ENCODE measurements at places on chromosomes 11 and 22. TPM values are rescaled to one million over a fixed set of nuclear protein-coding genes. Genes with fewer than 3 reads are reported as not detected.

DNA sequence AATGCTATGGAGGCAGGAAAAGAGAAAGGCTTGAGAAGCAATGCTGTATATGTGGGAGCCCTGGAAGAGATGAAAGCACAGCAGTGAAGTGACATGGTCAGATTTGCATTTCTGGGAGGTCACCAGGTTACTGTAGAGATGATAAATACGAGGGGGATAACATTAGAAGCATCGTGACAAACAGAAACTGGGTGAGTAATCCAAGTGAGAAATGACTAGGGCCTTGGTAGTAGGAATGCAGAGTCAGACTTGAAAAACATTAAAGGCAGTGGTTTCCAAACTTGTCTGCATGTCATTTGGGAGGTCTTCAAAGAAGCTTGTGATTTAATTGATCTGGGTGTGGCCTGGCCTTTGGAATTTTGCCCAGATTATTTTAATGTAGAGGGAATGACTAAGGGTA lies 43.9 kb downstream of the CCDC34 start:
- DNase-seq: peak; percentile 91

Gene GRM5
- total RNA-seq: 0.10 TPM

DNA sequence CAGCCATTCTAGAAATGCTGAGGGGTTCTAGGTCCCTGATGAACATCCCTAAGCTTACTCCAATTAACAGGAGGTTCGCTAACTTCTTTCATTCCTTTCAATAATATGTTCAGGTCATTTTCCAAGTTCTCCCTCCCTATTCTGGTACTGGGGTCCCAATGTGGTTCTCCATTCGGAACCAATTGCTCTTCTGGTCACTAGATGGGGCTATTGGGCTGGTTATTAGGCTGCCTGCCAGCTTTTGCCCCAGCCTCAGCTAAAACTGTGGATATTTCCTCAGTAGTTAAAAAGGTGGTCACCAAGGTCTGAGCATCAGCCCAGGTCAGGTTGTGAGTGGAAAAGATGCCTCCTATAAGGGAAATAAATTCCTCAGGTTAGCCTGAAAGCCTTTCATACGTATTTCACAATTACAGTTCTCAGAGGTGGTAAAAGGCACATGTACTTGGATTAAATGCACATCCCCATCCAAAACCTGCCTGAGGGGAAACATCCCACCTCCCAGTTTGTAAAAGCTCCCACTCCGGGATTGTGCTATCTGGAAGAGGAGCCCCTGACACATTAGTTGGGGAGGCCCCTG lies 161.1 kb upstream of the CCDC179 start:
- DNase-seq: peak; percentile 24

- DNase-seq: no peak
These were observed 36.3 kb downstream of the PPP2R1B start for GRCh38 chr11:111729831-111730311.

Gene ACRV1
- not detected for total RNA-seq

- no peak for DNase-seq
These were observed 28.8 kb downstream of the WNT7B start for GRCh38 chr22:45948081-45948648.

- DNase-seq: no peak
These were observed 45.3 kb downstream of the SGSM3 start for GRCh38 chr22:40415531-40416266.

GRCh38 chr11:3226846-3227567 lies 5.2 kb downstream of the MRGPRE start:
- no peak for DNase-seq

Gene FAR1
- total RNA-seq: 35.6 TPM

Gene MYO7A
- total RNA-seq: not detected

GRCh38 chr11:64049509-64049908 lies 13.8 kb downstream of the FLRT1 start:
- DNase-seq: no peak

GRCh38 chr11:12024254-12024926 lies 16.0 kb upstream of the DKK3 start:
- DNase-seq: no peak

DNA sequence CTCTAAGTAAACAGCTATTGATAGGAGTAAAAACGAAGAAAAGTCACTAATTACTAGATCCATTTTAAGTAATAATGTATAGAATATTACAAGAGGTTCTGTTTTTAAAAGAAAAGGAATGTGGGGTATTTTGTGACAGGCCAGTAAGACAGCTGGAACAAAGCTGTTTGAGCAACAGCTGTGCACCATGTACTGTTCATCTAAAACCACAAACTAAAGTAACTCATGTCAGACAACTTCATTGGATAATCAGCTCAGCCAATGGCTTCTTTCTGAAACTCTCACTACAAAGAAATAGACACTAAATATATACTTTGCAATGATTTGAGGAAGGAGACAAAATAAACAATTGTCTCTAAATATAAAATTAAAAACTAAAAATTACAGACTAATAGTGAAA lies 16.1 kb downstream of the RRAS2 start:
- DNase-seq: no peak

Gene ADORA2A
- 5.2 TPM for total RNA-seq

Gene KDM4E
- total RNA-seq: not detected

- DNase-seq: no peak
These were observed 14.1 kb upstream of the WNT7B start for GRCh38 chr22:45991098-45991497.

Gene TSSK2
- total RNA-seq: not detected

DNA sequence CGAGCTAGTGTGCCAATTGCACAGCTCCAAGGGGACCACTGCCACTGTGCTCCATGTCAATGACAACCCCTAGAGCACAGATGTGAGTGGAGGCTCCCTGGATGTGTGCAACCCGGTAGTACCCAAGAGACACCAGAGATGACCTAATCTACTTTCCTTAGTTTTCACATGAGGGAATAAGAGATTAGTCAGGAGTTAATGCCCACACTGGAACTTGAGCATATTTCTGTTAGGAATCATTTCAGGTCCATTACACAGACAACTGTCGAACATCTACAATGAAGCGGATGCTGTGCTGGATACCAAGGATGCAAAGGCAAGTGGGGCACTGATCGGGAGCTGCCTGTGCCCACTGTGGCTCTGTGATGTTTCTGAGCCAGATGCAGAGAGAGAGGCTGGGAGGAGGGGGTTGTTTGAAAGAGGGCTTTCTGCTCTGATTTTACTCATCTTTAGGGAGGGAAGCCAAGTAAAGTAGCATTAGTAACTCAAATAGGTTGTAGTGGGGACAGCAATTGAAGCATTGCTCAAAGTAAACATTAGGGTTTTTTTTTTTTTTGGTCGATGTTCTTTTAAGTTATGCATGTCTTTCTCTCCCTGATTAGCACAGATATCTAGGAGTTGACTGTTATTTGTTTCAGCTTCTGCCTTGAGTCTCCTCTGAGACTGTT lies 82.5 kb upstream of the SORL1-AS1 start:
- DNase-seq: peak; percentile 39

DNA sequence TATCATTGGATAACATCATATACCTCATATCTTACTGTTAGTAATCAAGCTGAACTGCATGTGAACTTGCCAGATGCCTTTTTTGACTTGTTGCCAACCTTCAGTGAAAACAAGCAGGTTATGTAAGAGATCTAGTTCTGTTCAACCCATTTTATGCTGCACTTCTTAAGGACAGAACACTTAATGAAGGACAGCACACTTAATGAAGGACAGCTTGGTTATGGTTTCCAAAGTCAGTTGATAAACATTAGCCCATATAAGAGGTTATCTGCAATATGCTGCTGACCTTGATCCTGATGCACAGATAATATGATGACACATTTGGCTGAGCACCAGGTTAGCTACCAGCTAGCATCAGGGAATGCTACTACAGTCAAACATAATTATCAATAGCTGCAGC lies 358.7 kb upstream of the PDGFD start:
- DNase-seq: no peak

DNA sequence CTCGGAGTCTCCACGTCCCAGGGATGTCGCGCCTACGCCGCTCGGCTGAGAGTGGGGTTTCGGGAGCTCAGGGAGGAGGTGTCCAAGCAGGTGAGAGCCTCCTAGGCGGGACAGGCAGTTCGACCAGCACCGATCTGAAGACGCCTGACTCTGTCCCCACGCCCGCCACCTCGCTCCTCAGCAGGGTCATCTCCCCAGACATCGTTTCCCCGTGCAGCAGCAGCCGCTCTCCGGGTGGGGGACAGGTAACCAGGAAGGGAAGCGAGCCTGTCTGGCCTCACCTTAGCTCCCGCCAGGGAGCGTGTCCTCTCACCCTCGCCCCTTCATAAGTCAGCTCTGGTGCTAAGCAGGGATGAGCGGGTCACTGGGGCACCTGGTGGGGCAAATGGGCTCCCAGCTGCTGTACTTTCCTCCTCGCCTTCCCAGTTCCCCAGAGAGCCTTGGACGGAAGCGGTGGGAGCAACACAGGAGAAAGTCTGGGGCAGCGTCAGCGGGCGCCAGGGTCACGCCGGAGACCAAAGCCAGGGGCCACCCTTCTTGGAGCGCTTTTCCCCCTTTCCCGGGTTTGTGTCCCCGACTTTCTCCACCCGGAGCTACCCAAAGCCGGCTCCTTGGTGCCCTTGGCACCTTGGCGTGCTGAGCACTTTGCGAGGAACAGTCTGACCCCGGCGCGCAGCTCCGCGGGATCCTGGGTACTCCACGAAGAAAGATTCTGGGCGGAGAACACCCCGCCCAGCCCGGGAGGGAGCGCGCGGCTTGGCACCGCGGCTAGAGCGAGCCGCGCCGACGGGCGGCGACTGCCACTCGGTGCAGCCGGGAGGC lies 1.6 kb downstream of the SPON1 start:
- no peak for DNase-seq

DNA sequence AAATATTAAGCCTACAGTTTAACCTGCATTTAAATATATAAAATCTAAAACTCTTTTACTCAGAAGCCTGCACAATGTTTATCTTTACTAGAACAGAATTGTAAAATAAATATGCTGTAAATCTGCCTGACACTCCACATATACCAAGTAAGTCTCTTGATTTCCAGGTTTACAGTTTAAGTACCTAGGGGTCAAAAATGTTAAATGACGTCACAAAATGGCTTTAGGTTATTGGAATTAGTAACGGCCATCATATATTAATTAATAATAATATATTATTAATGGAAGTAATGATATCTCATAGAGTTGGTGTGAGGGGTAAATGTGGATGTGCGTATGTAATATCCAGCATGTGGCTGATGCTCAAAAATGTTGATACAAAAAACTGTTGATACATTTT lies 114.8 kb upstream of the ANO5 start:
- DNase-seq: no peak

GRCh38 chr22:45931042-45931441 lies 45.9 kb downstream of the WNT7B start:
- no peak for DNase-seq

- DNase-seq: peak; percentile 21
These were observed 397 bp downstream of the OR52N2 start for GRCh38 chr11:5809122-5809519.

GRCh38 chr11:64848214-64848825 lies 3.9 kb upstream of the CDC42BPG start:
- no peak for DNase-seq

DNA sequence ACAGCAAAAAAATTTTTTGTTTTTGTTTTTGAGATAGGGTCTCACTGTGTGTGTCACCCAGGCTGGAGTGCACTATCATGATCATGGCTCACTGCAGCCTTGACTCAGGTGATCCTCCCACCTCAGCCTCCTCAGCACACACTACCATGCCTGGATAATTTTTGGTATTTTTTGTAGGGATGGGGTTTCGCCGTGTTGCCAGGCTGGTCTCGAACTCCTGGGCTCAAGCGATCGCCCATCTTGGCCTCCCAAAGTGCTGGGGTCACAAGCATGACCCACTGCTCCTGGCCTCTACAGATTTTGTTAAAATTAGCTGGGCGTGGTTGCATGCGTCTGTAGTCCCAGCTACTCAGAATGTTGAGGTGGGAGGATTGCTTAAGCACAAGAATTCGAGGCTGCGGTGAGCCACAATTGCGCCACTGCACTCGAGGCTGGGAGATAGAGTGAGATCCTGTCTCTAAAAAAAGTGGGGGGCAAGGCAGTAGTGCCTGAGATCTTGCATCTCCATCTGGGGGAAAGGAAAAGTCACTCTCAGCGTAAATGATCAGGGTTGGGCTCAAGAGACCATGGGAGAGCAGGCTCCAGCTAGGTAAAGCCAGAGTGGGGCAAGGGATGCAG lies 10.6 kb upstream of the DGKZ start:
- DNase-seq: no peak

GRCh38 chr11:72635309-72635915 lies 38.8 kb downstream of the PDE2A start:
- no peak for DNase-seq

DNA sequence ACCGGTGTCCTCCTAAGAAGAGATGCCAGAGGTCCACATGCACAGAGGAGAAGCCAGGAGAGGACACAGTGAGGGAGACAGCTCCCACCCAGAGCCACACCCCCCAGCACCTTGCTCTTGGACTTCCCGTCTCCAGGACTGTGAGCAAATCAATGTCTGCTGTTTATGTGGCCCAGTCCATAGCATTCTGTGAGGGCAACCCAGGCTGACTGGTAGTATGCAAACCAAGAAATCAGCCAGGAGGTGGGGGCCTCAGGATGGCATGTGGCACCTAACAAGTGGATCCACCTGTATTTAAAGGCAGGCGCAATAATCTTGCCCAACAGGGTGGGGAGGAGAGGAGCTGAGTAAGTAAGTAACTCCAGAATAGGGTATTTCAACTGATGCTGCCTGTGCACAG lies 136.4 kb downstream of the BRD1 start:
- DNase-seq: no peak

DNA sequence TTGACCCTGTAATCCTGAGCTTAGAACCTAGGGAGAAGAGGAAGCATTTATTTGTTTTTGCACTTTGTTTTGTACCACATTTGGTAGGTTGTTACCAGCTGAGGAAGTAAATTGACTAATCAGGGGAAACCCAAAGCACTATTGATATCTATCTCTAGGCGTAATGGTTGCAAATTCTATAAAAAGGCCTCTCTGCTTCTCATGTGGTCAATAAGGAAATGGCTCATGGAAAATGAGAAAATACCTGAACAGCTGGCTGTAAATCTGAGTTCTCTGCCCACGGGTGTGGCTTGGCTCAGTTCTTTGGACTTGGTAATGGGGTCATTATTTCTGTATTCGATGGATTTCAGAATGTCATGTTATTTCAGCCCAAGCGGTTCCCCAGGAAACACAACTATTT lies 42.4 kb downstream of the BARX2 start:
- DNase-seq: no peak

DNA sequence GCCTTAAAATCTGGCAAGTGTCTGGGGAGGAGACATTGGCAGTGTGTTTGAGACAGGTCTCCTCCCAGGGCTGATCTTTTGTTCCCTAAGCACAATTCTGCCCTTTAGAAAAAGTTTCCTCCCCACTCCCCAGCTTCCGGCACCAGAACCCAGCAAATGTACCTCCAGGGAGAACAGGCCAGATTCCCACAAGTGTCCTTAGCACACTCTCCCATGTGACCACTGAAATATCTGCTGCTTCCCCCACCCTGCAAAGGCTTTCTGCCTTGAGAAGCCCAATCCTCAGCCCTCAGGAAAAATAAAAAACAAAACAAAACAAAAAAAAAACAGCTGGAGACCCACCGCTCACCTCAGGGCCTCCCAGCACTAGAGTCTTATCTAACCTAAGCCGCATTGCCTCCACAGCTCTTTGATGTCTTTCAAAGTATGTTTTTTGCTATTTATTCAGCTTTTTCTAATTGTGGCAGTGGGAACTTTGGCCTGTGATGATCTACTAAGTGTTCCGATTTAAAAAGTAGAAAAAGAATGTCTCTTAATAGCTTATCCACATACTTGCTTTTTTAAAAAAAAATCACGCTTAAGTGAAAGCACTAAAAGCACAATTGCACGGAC lies 29.0 kb upstream of the FBLN1 start:
- DNase-seq: no peak

Measured in M059J (cell line).